ENCODE measurements at places on chromosomes 3 and 15.

- DNase-seq = no peak
These were observed 43.2 kb downstream of the CMTM6 start for GRCh38 chr3:32459450-32459849.

DNA sequence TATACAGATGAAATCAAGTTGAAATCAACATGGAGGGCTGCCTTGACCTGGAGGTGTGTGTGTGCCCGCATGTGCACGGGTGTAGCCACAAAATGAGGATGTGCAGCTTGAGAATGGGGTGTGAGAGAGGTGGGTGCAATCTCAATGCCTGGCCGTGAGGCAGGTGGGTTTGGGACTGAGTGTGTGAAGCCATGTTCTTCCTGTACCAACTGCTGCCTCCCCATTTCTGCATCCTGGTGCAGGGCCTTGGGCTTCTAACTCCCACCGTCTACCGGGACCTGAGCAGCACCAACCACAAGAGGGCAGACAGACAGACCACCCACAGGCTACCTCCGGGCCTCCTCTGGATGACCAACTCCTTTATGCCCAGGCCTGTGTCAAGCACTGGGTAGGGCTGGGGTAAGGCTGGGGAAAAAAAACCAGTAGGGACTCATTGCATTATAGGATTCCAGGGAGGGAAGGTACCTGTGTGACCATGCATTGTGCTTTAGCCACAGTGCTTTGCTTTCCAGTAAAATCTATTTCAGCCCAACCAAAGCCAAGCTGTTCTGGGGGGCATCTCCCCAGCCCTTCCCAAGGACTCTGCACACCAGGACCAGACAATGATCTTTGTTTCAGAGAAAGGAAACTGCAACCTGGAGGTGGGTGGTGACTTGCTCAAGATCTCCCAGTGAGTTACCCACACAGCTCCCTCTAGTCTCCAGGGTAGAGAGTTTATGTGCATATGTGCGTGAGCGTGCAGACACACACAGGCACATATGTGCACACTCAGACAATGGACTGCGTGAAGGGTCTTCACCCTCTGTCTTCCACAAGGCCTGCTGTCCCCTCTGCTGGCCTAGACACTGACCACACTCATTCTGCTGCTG is 162.2 kb upstream of the TLE3 start:
- DNase-seq = no peak

GRCh38 chr15:94457661-94458060 is 226.3 kb downstream of the MCTP2 start:
- DNase-seq = no peak

GRCh38 chr3:106577241-106577640 is 708.4 kb upstream of the CBLB start:
- no peak for DNase-seq

GRCh38 chr15:59063042-59063441 is 41.9 kb upstream of the CCNB2 start:
- no peak for DNase-seq

GRCh38 chr3:123653221-123653682 is 68.4 kb upstream of the HACD2 start:
- no peak for DNase-seq

- DNase-seq = no peak
These were observed 81.3 kb downstream of the TMEM39A start for GRCh38 chr3:119382134-119382533.

GRCh38 chr3:185477316-185477715 is 21.5 kb downstream of the TMEM41A start:
- DNase-seq = no peak

DNA sequence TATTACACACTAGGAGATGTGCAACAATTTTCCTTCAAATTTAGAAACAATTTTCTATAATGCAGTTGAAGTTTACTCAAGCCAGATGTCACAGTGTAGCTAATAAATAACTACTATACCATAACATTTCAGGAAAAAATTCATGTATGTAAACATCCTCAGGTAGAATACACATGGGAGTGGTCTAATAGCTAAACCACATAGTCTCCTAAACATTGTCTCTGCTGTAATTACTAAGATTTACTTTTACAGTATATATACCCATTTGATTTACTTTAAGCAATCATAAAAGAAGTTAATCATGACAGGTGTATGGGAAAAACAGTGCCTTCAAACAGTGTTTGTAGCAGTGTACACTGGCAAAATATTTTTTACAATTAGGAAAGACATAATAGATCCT is 110.1 kb upstream of the GRM7 start:
- DNase-seq = no peak

DNA sequence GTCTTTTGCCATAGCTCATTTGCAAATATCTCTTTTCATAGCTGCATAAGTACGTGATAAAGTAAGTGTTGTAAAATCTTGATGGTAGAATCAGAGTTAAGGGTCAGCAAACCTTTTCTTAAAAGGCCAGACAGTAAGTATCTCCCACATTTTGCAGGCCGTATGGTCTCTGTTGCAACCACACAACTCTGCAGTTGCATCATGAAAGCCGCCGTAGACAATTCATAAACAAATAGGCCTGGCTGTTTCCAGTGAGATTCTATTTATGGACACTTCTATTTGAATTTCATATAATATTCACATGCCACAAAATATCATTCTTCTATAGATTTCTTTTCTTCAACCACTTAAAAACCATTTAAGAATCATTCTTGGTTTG is 248.5 kb downstream of the TLE3 start:
- DNase-seq = no peak

GRCh38 chr15:39859636-39860035 is 60.4 kb downstream of the GPR176 start:
- DNase-seq = no peak

- DNase-seq = no peak
These were observed 398.5 kb downstream of the ROBO1 start for GRCh38 chr3:79369306-79369705.

GRCh38 chr3:58608648-58609047 is 31.5 kb upstream of the FAM107A start:
- no peak for DNase-seq

DNA sequence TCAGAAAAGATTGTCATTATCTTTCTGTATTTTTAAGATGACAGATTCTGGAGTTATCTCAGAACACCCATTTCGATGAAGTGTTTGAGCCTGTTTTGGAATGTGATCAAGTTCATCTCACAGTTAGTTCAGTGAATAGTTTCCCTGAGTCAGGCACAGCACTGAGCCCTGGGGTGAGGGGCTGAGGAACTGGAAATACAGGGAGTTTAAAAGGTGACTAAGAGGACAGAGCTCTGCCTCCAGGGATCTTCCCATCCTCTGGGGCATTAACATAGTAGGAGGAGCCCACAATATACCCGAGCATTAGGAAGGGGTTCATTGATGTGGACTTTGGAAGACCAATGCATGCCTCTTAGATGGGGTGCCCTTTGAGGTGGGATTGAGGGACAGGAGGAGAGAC is 355.1 kb downstream of the CLSTN2 start:
- DNase-seq = no peak

DNA sequence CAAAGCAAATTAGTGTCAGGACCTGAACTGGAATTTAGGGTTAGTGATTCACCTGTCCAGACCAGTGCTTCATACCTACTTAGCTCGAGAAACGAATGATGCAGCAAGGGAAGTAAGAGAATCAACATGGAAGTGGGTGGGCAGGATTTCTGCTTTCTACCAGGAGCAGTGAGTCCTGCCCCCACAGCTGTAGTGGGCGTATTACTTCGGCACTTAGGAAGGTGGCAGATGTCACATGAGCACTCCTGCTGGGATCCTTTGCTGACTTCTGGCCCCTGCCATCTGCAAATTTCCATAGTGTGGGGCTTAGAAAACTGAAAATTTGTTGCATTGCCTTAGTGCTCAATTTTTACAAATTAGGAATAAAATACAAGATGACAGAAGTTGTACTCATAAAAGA is 31.2 kb downstream of the RYR3 start:
- DNase-seq = no peak

- no peak for DNase-seq
These were observed 35.5 kb downstream of the LEO1 start for GRCh38 chr15:51936105-51936478.

- DNase-seq = no peak
These were observed 59.1 kb downstream of the FMN1 start for GRCh38 chr15:33135355-33135781.

GRCh38 chr15:32869776-32870175 is 152.0 kb downstream of the GREM1 start:
- DNase-seq = no peak

- no peak for DNase-seq
These were observed 7.0 kb downstream of the XIRP1 start for GRCh38 chr3:39185326-39185958.
